ENCODE measurements at places on chromosomes 5 and 9.

DNA sequence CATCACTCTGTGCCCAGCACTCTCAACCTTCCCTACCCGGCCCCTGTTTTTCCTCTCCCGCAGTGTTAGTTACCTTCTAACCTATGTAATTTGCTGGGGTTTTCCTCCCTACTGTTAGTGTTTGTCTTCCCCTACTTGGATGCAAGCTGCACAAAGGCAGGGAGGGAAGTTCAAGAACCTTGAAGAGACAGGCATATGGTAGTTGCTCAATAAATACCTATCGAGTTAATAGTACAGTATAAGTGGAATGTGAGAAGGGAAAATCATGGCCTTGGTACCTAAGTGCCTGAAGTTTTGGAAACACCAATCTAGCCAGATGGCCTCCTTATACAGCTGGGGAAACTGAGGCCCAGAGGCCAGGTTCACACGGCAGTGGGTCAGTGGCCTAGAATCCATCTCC is 24.2 kb downstream of the PDGFRB start:
- DNase-seq, result no peak

DNA sequence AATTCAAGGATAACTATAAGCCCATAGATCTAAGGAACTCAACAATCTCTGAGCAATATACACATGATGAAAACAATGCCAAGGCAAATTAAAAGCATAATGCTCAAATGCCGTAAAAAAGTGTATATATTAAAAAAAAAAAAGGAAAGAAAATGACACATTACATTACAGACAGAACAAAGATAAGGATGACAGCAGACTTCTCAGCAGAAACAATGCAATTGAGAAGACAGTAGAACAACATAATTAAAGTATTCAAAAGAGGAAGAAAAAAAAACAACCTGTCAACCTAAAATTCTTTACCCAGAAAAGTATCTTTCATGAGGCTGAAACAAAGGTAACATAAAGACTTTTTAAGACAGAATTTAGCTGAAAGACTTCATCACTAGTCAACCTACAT is 591.7 kb downstream of the ZNF608 start:
- no peak for DNase-seq

DNA sequence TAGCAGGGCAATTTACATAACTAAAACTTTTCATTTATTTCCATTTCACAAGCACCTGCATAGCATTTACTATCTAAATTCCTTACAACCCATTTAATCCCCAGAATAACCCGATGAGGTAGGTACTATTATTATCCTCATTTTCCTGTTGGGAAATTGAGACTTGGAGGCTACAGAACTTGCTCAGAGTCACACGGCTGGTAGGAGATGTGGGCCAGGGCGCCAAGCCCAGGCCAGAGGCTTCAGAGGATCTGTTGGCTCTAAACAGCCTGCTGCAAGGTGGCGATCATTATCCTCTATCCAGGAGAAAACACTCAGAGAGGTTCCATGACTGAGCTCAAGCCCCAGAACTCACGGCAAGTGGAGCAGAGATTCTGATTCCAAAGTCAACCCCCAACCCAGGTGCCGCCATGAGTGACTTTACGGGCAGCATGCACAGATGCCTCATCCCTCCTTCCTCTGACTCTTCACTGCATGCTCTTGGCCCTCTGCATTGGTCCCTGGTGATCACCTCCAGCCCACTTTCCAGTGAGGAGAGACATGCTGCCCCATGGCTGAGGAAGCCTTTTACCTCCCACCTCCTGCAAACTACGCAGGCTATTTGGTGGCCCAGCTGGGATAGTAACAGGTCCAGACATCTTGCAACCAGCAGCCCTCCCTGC is 168.4 kb upstream of the FSTL4 start:
- DNase-seq, result no peak

DNA sequence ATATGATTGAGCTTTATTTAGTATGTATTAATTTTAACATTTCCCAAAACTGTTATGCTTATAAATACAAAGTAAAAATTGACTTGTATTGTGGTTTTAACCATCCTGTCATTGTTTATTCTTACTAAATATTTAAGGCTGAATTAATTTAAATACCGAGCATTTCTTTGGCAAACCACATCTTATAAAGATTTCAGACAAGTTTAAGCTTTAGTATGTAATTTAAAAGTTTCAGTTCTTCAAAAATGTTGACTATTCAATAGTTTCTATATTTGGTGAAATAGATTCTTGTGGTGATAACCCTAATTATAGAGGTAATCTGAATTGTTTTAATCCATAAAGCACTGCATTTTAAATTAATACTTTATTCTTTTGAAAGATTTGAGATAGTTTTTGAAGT is 65.5 kb downstream of the CCNH start:
- no peak for DNase-seq

DNA sequence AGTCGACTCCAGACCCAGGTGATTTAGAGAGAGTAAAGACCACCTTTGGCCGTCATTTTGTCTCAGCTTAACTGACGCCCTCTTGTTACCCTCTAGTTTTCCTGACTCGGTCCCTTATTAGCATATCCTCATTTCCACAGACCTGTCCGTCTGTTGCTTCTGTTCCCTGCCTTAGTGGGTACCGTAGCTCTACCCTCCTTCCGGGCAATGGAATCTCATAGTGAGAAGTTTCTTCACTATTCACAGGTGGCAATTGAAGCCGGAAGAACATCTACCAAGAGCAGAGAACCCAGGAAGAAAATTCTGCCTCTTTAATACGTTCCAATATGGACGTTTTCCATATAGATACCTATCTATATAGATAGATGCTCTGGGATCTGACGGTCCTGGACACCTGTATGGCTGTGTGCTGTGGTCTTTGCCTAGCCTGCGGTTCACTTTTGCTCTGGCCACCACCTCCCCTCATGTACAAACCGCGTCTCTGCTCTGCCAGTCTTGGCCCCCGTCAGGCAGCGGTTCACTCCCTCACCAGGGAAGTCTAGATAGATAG is 652 bp upstream of the TMEM161B start:
- peak; percentile 12 for DNase-seq

- no peak for DNase-seq
These were observed 27.2 kb upstream of the FOXI1 start for GRCh38 chr5:170078458-170078857.

- DNase-seq, result no peak
These were observed 95.7 kb downstream of the ATPSCKMT start for GRCh38 chr5:10153808-10154537.

DNA sequence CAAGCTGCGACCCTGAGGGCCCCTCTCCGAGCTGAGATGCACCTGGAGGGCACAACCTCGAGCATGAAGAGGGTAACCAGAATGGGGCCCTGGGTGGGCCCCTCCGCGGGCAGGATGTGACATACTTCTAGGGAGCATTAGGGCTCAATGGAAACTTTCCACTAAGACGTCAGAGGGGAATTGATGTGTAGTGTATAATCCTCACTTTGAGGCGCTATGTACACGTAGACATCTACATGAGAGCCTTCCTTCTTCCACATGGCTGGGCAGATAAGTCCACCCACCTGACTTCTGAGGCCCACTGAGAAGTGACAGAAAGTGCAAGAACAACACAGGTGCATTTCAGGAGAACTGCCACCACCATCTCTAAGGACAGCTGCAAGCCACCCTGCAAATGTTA is 61.0 kb downstream of the DAP start:
- no peak for DNase-seq

DNA sequence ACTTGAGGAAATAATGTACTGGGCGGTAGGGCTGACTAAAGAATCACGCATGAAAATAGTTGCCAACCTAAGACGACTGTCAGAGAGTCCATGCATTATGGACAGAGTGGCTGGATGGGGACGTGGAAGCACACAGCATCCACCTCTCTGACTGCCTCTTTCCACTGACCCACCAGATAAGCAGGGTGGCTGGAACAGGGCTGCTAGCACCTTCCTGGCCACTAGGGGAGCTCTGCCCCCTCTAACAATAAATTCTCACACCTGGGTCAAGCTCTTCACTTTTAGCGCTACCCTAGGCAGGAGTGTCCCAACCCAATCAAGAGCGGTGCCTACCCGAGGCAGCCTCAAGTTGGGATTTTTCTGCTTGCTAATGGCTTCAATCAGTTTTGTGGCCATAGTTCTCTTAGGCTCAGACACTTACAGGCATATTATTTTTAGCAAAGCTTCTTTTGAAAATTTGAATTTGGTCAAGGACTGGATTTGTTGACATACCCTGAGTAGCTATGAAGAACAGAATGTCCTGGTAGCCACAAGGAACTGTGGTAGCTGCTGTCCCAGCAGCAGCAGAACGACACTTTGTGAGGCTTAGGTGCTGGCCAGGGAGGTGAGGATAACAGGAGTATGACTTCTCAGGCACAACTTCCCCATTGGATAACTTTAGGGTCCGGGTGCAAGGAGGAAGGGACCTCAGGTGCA is 6.9 kb upstream of the TPM2 start:
- DNase-seq, result peak; percentile 45

DNA sequence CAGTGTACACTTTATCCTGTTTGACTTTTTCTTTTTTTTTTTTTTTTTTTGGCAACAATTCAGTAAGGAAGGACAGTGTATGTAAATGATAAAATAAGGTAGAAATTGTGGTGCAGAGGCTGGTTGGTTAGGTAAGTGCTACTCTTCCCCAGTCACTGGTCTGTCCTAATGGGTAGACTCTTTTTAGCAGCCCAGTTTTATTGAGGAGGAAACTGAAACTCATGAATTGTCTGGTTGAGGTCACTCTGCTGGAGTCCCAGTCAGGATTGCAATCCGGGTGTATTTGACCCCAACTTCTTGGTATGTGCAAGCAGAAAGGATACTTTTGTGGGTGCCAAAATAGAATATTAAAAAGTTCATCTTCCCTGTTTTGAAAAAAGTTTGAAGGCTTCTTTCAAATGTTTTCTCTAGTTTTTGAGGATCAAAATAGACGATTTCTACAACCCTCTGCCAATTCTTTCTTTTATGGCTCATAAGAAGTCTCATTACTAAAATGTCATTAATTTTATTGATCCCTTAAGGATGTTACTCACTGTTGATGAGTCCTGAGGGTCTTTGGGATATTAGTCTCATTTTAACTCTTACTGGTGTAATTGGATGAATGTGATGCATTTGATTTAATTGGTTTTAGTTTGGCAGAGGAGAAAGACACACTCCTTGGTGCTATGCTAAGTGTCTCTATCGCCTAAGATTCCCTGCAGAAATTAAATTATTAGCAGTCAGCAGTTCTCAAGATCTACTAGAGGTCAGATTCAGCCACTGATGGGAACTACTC is 171.9 kb downstream of the KDM4C start:
- peak; percentile 53 for DNase-seq

- DNase-seq, result no peak
These were observed 19.1 kb downstream of the RAPGEF6 start for GRCh38 chr5:131615957-131616356.

GRCh38 chr5:2217219-2217618 is 334.5 kb upstream of the IRX4 start:
- no peak for DNase-seq

- DNase-seq, result no peak
These were observed 378.4 kb downstream of the SPATA31D1 start for GRCh38 chr9:82367016-82367415.

GRCh38 chr5:53568871-53569270 is 8.4 kb downstream of the NDUFS4 start:
- DNase-seq, result no peak

DNA sequence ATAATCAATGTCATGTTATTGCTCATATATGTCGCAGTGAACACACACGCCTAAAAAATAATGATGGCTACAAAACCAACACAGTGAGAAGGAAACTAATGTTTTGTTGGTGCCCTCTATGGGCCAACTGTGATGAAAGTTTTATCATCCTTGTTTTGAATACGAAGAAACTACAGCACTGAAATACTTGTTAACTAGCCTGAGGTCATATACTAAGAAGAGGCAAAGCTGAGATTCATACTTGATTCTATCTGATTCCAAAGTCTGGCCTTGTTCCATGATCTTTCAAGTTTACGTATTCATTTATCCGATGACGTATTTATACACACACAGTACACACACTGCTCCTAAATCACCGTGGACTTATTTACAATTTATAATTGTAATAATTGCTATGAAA is 16.1 kb upstream of the DRD1 start:
- no peak for DNase-seq

- DNase-seq, result peak; percentile 59
These were observed 117.5 kb downstream of the SLC1A3 start for GRCh38 chr5:36723912-36724311.

DNA sequence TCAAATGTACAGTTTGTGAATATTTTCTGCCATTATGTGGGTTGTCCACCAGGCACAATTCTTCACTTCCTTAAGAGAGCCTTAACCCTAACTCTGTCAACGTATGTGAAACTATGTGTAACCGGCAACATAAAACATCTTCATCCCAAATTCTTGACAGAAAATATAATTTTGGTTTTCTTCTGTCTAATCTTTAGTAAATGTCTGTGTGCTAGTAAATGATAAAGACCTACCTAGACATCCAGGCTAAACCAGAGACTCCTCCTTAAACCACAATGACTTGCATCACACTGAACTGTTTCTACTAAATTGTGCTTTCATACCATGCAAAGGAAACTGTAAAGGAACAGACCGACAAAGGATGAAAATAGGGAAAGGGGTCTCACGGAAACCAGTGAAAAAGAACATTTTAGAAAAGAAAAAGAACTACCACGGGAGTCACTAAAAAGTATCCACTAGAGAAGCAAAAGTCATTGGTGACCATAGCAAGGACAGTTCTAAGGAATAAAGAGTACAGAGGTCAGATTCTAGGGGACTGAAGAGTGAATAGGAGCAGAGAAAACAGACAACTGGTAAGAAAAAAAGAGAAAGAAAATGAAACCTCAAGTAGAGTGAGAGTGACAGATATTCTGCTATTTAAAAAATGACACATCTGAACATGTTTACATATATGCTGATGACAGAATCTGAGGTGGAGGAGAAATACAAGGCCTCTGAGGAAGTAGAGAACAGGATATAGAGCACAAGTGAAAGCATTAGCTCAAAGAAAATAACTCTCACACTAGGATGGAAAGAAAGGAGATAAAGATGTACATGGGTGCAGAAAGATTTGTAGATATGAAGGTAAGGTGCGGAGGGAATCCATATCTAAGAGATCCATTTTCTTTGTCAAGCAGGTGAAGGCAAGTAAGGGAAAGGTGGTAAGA is 49.4 kb downstream of the FNIP1 start:
- DNase-seq, result peak; percentile 67

DNA sequence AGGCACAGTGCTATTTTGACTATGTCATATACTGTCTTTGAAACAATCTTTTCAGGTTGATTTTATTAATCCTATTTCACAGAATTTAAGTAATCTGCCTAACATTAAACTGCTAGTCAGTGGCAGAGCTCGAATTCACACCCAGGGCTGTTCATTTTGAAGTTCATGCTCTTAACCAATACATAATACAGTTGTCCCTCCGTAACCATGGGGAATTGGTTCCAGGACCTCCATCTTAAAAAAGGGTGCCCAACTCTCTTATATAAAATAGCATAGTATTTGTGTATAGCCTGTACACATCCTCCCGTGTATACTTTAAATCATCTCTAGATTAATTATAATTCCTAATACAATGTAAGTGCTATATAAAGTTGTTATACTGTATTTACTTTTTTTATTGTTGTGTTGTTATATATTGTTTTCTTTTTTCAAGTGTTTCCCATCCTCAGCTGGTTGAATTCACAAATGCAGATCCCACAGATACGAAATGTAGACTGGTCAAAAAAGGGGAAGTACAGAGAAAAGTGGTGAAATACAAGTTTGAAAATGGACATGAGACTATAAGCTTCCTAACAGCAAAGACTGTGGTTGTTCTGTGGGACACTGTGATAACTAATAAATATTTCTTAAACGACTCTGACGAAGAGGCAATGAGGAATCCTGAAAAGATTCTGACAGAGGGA is 18.3 kb downstream of the RFX3 start:
- peak; percentile 80 for DNase-seq
